ENCODE measurements at places on chromosomes 6 and 20. TPM values are rescaled to one million over a fixed set of nuclear protein-coding genes. Genes with fewer than 3 reads are reported as not detected.

Gene EPB41L2
- 121 TPM for total RNA-seq

Gene HTR1E
- total RNA-seq: not detected

Gene WFDC5
- not detected for total RNA-seq

Gene FAXC
- 0.77 TPM for total RNA-seq

Gene SLC12A5
- total RNA-seq: not detected

Gene TMEM217
- total RNA-seq: 2.5 TPM

Gene CTAGE9
- total RNA-seq: not detected
